GM12892 (cell line): ENCODE measurements at places on chromosomes 2 and 18.
A peak's percentile ranks its signal among the peaks of the same experiment; 100 is the strongest.

DNA sequence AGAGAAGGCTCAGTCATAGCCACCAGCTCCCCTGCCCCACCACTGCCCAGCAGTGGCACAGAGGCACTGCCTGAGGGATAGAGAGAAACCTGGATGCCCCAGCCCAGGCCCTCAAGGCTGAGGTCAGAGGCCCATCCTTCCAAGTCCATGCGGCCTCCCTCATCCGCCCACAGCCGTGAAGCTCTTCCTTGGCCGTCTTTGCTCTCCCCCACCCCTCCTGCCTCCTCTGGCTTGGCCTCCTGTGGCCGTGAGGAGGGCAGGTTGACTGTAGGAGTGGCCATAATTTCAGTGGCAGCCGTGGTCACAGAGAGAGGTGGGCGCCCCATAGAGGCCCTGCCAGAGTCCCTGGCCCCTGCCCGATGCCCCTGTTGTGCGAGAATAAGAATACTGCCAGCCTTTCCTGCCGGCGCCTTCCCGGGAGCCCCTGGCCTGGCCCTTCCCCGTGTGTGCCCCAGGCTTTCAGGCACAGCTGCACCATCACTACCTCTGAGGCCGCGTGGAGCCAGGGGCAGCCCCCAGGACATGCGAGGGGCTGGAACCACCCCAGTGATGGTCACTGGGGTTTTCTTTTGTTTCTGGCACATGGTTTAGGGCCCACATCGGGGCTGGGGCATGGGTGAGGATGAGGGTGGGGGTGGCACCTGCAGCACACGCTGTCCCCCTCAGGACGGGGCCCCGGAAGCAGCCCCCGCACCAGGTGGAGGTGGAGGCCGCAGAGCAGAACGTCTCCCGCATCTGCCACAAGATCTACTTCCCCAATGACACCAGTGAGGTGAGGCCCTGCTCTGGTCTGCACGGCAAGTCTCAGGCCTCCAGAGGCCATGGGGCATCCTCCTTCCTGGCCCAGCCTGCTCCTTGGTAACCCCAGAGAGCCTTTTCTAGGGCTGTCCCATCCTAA is 13.1 kb upstream of the GPR17 start:
- peak; percentile 70 for DNase-seq

- no peak for DNase-seq
Observed at GRCh38 chr18:58668211-58668610, 3.1 kb upstream of the MALT1 start.

- DNase-seq: no peak
Observed at GRCh38 chr2:2902547-2903281, 474.9 kb downstream of the EIPR1 start.

DNA sequence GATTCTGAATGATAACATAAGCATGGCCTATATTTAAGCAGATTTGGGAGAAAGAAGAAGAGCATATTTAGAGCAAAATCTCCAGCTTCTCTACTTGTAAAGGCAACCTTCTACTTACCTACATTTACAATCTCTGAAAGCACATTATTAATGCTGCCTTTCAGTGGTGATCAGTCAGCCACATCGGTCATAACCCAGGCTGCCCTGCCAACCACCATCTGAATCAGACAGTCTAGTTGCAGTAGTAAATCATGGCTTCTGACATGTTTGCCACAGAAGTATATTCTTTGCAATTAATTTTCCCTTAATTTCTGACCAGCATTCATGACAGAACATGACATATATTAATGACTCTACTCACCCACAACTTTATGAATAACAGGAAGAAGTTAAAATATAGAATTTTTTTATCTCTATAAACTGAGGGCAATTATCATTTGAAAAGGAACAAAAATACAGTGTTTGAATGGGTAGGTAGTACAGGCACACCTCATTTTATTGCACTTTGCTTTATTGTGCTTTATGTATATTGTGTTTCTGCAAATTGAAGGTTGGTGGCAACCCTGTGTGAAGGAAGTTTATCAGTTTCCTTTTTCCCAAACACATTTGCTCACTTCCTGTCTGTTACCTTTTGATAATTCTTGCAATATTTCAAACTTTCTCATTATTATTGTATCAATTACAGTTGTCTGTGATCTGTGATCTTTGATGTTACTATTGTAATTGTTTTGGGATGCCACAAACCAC is 531.6 kb upstream of the CHAC2 start:
- no peak for DNase-seq

DNA sequence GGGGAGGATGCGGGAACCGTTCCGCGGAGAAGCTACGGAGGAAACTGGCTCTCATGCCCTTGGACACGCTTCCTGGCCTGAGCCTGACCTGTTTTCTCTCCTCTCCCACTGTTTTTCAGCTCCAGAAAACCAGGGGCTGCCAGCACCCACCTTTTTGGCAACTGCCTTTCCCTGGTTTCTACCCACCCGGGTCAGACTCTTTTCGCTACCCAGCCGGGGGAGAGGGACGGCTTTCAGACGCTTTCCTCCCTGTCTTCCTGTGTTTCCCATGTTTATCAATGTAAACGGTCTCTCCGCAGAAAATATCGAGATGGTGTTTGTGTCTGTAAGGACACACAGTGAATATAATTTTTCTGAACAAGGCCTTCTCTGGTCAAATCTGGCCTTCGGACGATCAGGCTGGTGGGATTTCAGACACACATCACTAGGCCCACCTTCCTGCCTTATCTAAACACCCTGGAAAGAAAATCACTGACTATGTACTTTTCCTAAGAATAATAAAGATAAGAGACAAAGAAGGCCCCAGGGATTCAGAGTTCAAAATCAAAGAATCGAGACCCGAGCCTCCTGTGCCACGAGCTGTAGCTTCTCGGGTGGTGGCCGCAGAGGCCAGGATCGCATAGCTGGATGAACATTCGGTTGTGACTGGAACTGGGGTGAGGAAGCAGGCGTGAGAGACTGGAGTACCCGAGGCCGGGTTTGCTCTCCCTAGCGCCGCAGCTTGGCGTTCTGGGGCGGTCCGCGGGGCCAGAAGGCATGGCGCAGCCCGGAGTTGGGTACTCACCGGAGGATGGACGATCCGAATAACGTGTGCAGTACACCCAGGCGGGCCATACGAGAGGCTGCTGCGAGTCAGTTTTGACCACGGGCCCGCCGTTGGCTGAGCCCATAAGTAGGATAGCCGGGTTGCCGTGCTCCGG is 1.7 kb downstream of the EN1 start:
- no peak for DNase-seq

DNA sequence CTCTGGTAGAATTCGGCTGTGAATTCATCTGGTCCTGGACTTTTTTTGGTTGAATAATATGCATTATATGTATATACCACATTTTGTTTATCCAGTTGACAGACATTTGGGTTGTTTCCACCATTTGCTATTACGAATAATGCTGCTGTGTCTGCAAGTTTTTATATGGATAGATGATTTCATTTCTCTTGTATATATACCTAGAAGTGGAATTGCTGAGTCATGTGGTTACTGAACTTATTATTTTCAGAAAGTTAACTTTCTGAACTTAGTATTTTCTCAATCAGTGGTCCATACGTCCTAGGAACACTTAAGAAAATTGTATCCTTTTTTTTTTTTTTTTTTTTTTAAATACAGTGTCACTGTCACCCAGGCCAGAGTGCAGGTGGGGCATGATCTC is 63.3 kb downstream of the RIF1 start:
- no peak for DNase-seq
